ENCODE measurements at places on chromosomes 7 and 10.

DNA sequence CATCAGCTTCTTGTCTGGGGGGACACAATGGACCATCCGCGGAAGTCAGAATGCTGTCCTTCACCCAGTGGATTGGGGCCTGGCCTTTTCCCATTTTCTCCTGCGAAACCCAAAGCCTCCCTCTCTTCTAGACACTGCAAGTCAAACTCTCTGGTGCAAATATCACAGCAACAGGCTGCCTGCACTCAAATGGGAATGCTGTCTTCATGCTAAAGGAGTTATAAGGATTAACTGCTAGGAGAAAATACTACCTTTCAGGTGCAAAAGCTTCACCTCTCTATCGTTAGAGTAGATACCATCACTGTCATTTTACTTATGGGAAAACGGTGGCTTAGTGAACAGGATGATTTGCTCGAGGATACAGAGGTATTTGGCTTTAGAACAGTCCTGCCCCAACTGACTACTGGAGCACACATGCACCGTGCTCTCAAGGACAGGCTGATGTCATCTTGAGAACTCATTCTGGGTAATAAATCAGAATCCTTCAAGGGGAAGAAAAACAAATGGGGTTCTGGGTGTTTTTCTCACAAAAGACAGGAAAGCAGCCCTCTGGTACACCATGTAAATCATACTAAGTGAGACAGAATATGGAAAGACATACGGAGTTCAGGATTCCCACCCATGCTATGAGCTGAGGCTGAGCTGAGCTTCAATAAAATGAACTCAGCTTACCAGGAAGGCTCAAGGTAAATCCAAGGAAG is 100.9 kb downstream of the SAMD9 start:
- peak; percentile 12 for DNase-seq

DNA sequence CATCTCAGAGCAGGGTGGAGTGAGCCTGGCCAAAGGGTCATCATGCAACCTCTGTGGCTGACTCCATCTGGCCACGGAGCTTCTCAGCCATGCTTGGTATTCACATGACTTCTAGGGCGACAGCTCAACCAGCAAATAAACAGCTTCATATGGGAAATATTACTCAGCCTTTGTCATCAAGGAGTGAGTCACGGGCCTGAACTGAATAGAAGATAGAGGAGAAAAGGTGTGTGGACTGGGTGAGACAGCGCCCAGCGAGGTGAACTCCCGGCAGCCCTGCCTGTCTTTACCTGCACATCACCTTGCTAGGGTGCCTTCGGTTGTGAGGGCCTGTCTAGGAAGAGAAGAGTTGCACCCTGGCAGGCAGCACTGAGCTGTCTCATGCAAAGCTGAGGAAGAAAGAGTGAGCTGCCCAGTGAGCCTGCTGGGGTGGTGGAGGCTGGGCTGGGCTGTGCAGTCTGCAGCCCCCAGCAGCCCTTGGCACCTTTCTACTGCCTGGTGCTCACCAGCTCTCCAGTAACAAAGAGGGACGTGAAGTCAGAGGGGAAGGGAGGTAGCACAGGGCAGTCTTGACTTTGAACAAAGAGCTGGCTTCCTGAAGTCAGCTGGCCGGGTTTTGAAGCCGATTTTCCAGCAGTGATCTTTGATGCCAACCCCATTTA is 114.2 kb downstream of the EGFR start:
- DNase-seq, result no peak

GRCh38 chr10:101221963-101222531 is 7.2 kb downstream of the LBX1 start:
- no peak for DNase-seq

DNA sequence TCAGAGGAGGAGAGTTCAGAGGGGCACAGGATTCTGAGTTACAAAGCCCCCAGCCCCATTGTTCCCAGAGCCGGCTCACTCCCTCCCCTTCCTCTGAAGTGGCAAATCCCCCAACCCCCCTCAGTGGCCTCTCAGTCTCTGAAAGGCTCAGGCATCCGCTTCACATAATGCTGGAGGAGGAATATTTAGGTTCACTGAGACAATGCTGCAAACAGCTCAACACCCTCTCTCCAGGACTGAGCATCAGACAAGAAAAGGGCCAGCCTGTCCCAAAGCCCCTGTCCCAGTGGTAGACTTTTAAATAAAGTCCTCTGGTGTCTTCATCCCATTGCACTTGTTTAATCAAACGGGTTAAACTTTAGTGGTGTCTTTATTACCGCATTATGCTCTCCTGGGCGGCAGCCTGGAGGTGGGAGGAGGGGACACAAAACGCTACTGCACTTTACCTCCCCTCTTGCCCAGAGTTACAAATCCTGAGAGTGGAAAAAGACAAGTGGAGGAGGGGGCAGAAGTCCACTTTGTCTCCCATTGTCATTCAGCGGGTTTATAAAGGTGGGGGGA is 257.9 kb downstream of the FGFR2 start:
- DNase-seq, result no peak

DNA sequence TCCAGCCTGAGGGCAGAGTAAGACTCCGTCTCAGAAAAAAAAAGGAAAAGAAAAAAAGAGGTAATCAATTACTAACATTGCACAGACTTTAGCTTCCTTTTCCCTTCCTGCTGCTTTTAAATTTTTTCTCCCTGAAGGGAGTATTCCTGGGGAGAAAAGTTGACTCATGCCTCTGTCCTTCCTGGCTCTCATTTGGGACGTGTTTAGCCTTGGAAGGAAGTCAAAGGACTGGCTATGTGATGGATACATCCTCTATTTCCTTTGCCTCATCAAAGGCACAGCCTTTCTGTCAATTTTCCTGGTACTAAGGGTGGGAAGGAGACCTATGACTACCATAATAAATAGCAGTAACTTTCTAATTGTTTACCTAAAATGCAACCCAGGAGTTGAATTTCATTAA is 77.6 kb downstream of the ITGA8 start:
- no peak for DNase-seq

GRCh38 chr10:101063050-101063525 is 1.3 kb downstream of the KAZALD1 start:
- DNase-seq, result no peak

GRCh38 chr7:125391921-125392320 is 462.3 kb upstream of the POT1 start:
- no peak for DNase-seq

GRCh38 chr10:100725071-100725471 is 20.3 kb upstream of the PAX2 start:
- no peak for DNase-seq

DNA sequence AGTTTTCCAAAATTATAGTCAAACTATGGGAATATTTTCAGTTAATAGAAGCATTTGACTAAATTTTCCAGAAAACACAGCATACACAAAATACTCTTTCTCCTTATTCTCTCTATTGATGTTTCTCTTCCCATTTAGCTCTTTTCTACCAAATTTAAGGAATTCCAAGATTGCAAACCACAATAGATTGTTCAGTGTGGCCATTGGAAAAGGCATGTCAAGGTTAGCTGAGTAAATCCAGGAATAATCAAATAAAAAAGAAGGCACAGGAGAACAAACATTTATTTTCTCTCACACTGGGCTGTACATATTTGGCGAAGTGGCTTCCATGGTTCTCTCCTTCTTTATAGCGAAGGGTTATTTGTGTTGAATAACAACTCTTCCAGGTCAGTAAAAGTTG is 117.3 kb downstream of the THSD7A start:
- no peak for DNase-seq

DNA sequence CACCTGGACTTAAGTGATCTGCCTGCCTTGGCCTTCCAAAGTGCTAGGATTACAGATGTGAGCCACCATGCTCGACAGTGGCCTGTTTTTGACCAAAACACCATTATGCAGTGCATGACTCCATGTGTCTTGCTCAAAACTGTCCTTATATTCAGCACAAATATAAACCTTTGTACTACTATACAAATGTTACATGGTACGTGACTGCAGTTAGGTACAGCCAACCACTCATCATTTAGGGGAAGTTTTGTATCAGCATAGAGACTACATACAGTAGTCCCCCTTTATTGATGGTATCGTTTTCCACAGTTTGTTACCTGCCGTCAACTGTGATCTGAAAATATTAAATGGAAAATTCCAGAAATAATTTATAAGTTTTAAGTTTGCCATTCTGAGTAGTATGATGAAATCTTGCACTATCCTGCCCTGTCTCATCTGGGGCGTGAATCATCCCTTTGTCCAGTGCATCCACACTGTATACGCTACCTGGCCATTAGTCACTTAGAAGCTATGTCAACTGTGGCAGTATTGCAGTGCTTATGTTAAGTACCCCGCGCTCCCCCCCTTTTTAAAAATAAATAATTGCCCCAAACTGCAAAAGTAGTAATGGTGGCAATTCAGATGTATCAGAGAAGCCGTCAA is 23.3 kb upstream of the ZNF282 start:
- DNase-seq, result no peak

DNA sequence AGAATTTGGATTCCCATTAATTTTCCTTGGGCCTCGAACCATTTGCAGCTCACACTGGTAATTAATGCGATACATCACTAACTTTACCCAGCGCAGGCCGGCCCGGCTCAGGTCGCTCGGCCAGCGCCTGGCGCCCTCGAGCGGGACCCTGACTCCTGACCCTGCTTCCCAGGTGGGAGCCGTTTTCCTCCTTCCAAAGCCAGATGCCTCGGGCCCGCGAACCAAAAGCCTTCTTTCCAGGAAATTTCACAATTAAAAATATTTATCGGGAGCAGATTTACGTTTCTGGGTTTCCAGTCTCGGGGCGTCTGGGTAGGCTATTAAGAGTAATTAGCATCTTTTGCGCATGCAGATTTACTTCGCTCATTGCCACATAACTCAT is 12.2 kb downstream of the LBX1 start:
- no peak for DNase-seq

DNA sequence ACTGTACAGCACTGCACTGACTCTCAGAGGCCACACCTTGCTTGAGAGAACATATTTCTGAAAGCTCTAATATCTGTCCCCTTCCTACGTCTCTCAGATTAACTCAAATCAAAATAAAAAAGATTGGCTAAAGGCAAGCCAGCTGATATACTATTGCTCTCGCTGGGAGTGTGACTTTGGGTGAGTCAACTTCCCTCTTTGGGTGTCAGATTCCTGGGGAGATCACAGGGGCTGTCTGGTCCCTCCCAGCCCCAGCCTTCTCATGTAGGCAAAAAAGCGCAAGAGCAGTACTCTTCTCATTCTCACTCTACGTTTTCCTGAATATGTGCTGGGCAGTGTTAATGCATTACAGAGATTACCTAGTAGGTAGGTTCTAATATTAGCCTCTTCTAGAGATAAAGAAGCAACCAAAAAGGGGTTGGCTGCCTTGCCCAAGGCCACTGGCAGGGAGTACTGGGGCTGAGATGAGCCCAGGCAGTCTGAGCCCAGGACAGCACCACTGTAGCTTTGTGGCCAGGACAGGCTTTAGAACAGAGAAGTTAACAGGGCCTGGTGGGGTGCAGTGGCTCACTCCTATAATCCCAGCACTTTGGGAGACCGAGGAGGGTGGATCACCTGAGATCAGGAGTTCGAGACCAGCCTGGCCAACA is 9.1 kb upstream of the DENND2A start:
- no peak for DNase-seq

DNA sequence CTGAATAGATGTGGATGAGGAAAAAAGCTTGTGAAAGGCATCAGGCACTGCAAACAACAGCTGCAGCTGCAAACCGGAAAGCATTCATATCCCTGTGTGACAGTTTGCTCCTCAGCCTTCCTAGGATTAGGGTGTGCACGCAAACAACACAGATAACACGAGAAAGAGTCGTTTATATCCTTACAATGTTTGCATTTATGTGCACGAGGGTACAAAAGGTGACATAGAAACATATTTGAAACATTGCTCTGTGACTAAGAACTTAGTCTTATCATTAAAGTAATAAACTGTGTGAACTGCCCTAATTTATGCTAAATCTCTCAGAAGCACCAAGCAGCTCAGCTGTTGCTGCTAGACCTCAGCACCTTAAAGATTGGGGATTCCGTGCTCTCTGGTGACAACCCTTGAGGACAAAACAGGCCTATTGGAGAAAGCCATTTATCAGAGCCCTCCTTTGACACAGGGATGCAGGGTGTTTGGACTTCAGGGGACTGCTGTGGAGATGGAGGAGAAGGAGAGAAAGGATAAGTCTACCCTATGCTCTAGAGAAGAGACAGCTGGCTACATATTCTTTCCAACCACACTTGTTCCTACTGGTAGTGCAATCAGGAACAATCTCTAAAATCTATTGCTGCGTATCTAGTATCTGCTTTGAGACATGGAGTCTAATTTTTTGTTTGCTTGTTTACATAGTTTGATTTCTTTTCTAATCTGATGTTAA is 176.2 kb downstream of the GNAT3 start:
- DNase-seq, result no peak

DNA sequence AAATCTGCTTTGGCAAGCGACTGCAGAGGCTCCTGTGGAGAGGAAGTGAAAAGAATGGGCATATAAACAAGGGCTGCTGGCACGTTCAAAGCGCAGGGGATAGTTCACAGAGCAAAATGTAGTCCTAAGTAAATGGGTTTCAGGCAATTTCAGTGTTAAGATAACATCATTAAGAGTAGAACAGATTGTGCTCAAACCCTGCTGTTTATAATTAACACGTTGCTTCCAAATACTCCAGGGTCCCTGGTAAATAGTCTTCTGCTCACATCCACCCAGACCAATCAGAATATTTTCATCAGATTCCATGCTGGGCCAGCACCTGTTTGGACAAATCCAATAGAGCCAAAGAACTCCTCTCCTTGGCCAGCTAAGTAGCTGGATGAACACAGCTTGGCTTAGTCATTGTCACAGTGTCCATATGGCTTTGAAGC is 81.4 kb downstream of the ORC5 start:
- peak; percentile 95 for DNase-seq

DNA sequence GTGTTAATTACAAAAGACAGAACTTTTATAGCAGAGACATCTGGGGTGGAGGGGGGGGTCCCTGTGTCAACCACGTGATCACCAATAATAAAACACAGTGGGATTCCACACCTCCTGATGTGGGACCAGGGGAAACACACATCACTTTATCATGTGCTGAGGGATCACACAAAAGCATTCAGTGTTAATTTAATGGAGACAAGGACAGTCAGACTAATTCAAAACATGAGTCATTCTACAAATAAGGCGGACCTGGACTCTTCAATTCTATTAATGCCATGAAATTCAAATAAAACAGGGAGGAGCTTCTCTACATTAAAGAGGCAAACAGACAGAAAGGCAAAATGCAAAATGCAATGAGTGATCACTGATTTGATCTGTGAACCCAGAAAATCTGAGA is 67.3 kb upstream of the PFKP start:
- no peak for DNase-seq

- no peak for DNase-seq
These were observed 85.1 kb downstream of the WASHC2A start for GRCh38 chr10:50152792-50153272.

DNA sequence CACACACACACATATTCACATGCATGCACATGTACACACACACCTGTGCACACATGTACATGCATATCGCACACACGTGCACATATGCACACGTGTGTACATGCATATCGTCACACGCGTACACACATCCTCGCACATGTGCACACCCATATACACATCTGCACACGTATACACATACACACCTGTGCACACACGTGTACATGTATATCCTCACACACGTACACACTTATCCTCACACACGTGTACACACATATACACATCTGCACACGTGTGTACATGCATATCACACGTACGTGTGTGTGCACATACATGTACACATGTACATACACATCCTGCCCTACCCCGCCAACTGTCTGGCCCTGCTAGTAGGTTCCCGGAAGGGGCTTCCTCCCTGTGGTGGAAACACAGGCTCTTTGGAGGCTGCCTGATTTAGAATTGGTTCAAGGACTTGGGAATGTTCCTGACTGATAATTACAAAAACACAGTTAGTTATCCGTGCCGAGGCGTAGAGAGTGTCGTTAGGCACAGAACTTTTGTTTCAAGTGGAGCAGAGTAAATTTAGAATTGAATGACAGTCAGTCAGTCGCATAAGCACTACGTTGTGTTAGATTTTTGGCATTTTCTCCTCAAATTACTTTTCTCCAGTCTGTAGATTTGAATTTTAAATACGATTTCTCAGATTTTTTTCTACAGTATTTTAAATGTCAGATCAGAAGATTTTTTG is 18.5 kb upstream of the PRKAR1B start:
- no peak for DNase-seq
